ENCODE measurements at places on chromosomes 3 and 15.

GRCh38 chr15:66936109-66936860 is 129.1 kb upstream of the SMAD3 start:
- no peak for DNase-seq

DNA sequence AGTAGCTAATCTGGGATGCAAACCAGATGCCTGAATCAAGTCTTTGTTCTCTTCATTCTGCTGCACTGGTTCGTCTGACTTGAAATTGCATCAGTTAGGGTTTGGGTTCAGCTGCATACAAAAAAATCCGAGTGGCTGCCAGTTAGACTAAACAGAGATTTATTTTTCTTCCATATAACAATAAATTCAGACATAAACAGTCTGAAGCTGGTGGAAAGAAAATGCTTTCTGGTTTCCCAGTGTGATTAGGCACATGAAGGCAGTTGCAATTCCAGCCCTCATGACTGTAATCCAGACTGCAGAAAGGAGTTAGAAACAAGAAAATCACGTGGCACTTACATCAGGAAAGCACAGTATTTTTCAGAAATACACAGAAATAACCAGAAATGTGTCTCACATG is 930.7 kb downstream of the MCTP2 start:
- DNase-seq, result no peak

DNA sequence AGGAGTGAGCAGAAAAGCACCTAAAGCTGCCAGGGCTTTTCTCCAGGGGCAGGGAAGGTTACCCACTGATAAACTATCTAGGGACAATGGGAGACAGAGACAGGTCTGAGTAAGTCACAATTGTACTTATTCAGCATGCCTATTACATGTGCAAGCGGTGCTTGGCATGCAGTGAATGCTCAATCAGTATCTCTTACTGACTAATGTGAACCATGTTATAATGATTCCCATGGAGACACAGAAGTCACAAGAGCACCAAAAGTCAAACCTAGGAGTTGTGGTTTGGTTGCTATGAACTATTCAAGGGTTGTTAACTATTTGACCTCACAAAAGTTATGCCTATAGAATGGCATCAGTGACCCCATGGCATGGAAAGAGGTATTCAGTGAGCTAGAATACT is 50.0 kb upstream of the RASGRP1 start:
- DNase-seq, result no peak

DNA sequence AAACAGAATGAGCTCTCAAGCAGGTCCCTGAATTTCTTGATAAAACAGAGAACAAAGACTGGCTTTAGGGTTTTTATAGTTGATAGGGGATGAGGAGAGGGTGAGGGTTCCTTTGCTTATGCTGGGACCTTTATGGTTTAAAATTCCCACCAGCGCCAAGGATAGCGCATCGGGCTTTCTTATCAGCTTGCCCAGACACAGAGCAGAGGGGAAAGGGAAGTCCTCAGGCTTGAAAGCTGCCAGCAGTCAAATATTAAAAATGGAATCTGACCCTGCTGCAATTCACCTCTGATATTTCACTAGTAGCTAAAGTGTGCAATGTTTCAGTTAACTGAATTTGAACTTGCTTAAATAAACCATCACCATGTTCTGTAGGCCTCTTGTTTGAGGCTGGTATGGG is 55.0 kb upstream of the EPHA3 start:
- no peak for DNase-seq

- no peak for DNase-seq
Observed at GRCh38 chr3:195209847-195210265, 61.1 kb downstream of the XXYLT1 start.

DNA sequence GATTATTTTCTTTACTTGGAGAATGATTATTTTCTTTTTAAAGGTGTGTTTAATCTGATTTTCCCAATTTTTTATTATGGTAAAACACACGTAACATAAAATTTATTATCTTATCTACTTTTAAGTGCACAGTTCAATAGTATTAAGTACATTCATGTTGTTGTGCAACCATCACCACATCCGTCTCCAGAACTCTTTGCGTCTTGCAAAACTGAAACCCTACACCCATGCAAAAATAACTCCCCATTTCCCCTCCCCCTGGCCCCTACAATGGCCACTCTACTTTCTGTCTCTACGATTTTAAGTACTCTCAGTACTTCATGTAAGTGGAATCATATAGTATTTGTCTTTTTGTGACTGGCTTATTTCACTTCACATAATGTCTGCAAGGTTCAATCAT is 230.7 kb downstream of the SATB1 start:
- no peak for DNase-seq

DNA sequence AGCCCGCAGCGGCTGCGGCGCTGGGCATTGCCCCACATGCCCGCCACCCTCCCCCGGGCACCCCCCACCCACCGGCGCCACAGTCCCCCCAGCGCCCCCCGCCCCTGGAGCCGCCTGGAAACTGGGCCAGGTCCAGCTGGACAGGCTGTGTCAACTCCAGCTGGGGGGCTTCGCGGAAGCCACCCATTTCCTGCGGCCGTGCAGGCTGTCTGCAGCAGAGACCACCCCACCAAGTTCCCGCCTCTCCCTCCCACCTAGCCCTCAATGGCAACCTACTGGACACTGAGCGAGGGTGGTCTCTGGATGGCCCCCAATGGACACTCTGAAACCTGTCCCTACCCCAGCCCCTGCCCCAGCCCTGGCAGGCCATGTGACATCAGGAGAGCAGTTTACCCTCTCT is 62.8 kb upstream of the GATA2 start:
- DNase-seq, result no peak

DNA sequence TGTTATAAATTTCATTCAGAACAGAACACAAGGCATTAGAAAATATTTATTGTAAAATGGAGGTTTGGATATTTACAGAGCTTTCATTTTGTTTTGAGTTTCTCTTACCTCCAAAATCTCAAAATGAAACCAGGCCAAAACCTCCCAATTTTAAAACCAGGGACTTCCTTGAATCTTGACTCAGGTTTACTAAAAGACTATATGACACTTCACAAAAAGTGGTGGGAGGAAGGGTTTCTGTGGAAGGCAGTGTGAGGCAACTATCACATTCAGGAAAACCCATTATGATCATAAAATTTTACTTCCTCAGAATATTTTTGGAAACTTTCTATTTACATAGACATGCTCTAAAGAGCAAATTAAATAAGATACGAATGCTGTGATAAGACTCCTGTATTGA is 205.8 kb upstream of the EOMES start:
- no peak for DNase-seq

DNA sequence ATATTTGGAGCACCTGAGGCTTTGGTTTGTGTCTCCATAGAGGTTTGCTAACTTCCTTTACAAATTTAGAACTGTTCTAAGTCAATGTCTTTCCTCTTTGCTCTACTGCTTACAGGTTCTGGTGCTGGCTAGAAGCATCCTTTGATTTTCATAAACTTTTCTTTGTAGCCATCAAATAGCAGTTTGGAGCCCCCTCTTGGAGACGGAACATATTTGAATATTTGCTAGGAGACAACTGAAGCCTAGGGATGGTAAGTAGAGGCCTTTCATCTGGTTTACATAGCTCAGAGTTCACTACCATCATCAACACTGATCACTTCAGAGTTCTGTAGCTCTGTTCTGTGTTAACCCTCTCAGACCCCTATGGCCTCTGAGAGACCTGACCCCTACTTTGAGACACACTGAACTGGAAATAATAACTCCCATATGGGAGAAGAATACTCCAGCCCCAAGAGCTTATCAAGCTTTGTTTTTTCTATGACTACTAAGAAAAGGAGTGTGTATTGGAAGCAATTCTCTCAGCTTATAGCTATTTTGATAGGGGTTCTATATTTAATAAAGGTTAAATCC is 420.4 kb downstream of the EPHA3 start:
- DNase-seq, result no peak

DNA sequence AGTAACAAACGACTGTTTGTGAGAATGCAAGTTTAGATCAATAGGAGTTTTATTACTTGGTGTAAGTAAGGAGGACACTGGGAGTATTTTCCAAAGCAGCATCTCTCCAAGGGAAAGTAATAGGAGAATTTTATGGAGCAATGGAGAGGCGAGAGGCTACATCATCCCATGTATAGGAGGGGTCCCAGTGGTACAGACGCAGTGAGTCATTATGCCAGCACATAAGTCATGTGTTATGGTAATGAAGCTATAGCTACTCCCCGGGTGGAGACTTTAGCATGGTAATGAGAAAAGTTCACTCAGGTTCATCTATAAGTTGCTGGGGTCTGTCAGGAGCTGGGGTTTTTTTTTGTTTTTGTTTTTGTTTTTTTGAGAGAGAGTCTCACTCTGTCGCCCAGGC is 29.5 kb upstream of the ZNF445 start:
- no peak for DNase-seq

- no peak for DNase-seq
Observed at GRCh38 chr3:123667784-123668183, 82.9 kb upstream of the HACD2 start.

- peak; percentile 92 for DNase-seq
Observed at GRCh38 chr3:127547761-127548605, 42.5 kb downstream of the TPRA1 start.

DNA sequence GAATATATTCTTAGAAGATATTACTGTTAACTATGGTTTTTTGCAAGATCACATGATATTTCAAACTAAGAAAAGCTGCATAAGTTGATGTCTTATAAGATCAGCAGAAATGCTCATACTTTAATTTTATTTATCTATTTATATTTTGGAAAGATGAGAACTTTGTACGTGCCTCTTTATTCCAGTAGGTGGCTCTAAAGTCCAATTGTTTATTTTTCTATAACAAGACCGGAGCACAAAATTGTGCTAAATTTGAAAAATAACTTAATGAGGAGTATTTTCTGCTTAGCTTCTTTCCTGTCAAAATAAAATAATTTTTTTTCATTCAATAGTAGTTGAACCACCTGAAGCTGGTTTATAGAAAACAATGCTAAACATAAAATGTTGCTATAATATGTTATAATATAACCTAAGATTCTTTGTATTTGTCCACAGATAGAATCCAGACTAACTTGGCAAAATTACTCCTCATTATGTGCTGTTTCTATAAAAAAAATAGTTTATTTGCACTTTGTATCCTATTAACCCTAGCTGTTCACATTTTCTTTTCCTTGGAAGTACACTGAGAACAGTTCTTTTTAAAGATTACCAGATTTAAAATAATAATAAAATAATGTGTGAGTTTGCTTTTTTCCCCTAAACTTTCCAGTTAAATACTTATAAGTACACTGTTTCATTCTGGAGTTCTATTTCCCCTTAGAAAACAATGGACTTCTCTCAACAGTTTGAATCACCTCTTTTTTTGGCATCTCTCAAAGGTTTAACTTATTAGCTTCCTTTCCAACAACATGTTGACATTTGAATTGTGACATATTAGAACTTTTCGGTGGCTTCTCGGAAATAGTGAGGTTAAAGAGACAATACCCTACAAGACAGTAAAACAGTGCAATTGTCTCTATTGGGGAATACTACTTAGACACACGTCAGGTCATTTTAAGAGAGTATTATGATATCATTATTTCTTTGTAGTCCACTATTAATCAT is 530.0 kb downstream of the MECOM start:
- no peak for DNase-seq

DNA sequence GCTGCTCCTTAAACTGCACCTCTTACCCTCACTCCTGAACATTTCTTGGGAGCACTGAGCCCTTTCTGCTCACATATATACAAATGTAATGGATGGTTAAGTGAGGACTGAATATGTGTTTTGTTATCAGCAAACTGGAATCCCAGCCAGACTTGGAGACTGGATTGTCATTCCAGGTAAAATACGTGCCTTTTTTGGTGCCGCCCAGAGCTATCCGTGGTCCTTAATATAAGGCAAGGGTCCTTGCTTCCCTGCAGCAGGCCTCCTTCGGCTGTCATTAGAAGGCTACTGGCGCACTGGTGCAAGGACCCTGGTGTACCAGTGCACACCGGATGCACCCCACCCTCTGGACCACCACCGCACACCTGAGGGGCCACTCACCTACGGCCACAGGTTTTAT is 1.1 kb upstream of the GABRB3 start:
- DNase-seq, result no peak

GRCh38 chr3:114456742-114457141 is 162.9 kb downstream of the TIGIT start:
- no peak for DNase-seq

GRCh38 chr3:174192471-174192870 is 666.7 kb upstream of the NAALADL2 start:
- no peak for DNase-seq

DNA sequence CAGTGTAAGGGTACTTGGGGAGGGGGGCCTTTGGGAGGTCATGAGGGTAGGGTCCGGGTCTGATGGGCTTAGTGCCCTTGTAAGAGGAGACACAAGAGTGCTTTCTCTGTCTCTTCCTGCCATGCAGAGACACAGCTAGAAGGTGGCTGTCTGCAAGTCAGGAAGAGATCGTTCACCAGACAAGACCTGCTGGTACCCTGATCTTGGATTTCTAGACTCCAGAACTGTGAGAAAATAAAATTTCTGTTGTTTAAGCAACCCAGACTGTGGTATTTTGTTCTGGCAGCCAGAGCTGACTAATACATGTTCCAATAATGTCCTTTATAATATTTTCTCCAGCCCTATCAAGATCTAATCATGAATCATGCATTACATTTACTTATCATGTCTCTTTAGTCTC is 130.0 kb upstream of the VEPH1 start:
- no peak for DNase-seq

DNA sequence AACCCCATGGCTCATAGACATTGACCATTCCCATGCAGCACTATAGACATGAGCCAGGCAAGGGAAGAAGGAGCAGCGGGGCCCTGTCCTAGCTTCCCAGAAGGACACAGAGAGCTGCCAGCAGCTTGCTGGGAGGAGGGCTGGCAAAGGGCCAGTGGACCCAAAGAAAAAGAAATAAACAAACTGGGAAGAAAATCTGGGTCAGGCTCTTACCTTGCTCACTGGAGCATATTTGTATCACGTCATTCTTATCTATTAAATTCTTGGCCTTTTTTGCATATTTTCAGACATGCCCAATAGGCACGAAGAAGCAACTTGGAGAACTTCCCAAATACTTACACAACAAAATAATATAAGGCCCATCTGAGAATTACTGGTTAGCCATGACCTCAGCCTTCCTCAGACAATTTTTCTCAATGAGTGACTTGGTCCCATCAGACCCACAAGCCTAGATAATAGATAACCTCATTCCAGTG is 28.4 kb downstream of the RASGRP1 start:
- no peak for DNase-seq

GRCh38 chr3:191768421-191768820 is 307.5 kb downstream of the PYDC2 start:
- DNase-seq, result no peak

DNA sequence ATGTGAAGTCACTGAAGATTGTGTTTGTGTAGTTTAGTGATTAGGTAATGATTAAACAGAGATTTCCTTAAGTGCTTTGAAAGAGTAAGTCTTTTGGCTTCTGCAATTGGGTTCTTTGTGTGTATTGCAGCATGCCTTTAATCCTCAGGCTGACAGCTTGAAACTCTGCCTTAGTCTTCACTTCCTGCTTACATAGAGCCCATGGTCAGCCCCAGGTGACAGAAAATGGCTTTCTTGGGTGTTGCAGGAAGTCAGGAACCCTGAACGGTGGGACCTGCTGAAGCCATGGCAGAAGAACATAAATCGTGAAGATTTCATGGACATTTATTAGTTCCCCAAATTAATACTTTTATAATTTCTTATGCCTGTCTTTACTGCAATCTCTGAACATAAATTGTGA is 61.3 kb downstream of the KBTBD8 start:
- no peak for DNase-seq

GRCh38 chr15:53831907-53832770 is 72.7 kb upstream of the WDR72 start:
- DNase-seq, result no peak
